Fibroblast of lung (primary cell): ENCODE measurements at places on chromosomes 13 and 19.

- DNase-seq, result no peak
Measured at GRCh38 chr19:8196271-8196927, 12.8 kb upstream of the CERS4 start.

DNA sequence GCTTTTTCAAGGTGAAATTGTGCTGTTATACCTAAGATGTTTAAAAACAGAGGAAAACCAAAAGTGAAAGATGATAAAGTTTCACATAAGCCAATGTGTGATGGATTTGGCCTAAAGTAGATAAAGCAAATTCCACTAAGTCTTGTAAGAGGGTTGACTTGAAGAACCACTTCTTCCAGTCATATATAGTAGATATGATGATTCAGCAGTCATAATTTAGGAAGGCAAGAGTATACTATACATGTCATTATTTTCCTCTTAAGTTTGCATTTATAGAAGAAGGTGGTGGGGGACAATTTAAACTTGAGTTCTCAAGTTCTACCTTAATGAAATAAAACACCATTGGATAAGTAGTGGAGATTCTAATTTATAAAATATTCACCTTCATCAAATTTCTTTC lies 37.3 kb downstream of the PHF11 start:
- DNase-seq, result no peak

GRCh38 chr19:33641261-33641660 lies 19.5 kb downstream of the CHST8 start:
- no peak for DNase-seq

- peak; percentile 83 for DNase-seq
Measured at GRCh38 chr13:98977568-98978265, at the start of gene DOCK9. DOCK9 (minus strand) TSS chr13:98978064; CDS start chr13:98977909, 155 bp downstream.

GRCh38 chr13:39040206-39040605 lies 1.9 kb downstream of the NHLRC3 start:
- no peak for DNase-seq

- no peak for DNase-seq
Measured at GRCh38 chr13:29884671-29885430, 34.4 kb upstream of the UBL3 start.

GRCh38 chr13:114286808-114287207 lies 5.4 kb downstream of the UPF3A start:
- no peak for DNase-seq

DNA sequence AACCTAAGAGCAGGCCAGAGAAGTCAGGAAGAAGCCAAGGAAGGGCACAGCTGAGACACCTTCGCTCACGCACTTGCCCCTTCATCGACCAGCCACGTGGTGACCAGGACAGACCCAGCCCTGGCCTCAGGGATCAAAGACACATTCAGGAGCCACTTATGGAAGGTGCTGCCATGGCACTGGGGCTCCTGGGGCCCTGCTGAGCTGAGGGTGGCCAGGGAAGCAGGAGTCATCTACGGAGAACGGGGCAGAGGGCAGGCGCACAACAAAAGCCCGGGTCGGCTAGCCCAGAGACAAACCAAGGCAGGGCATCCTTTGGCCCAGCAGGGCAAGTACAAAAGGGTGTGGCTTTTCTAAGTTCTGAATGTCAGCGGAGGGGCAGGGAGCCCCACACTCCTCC lies 2.3 kb downstream of the PLPP2 start:
- no peak for DNase-seq

DNA sequence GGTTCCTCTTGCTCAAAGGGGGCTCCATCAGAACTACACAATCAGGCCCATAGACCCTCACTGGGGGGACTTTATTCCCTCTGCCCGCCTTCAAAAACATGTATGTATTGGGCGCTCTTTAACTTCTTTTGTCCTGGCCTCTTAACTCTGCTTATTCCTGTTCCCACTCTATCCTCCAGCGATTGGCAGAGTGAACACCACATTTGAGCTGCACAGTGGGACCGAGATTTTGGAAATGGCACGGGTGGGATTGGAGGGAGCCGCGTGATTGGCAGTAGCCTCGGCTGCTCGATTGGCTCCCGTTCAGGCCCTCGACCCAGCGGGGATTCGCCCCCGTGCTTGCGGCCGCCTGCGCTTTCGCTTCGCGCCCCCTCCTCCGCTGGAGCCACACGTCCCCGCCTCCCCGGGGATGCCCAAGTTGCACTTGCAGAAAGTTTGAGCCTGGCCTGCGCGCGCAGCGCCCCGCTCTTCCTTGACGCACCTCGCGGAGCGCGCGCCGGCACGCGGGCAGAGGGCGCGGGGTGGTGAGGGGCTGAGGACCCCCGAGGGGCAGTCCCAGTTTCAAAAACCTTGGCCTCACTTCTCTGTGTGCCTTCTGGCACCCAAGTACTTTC lies at the start of gene ZIC5:
Gene ZIC5, minus strand, starts transcription at position 192 of the 614 bp plus-strand sequence. Its CDS starts 164 bp downstream, at position 28.
- no peak for DNase-seq

DNA sequence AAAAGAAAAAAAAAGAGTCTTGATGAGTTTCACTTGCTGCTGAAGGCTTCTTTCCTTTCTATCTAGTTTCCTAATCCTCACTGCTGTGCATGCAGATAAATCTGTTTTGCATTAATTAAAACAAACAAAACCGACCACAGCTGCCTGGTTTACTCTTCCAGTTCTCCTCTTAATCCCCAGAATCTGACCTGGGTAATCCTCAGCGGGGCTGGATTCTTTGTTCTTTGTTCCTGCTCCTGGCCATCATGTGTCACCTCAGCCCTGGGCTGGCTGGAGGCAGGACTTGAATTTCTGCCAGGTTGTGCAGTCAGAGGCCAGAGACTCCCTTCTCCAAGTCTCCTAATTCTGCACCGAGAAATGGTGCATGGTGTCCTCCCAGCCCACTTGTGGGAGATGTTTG lies 52.2 kb upstream of the CYP4F8 start:
- DNase-seq, result no peak

DNA sequence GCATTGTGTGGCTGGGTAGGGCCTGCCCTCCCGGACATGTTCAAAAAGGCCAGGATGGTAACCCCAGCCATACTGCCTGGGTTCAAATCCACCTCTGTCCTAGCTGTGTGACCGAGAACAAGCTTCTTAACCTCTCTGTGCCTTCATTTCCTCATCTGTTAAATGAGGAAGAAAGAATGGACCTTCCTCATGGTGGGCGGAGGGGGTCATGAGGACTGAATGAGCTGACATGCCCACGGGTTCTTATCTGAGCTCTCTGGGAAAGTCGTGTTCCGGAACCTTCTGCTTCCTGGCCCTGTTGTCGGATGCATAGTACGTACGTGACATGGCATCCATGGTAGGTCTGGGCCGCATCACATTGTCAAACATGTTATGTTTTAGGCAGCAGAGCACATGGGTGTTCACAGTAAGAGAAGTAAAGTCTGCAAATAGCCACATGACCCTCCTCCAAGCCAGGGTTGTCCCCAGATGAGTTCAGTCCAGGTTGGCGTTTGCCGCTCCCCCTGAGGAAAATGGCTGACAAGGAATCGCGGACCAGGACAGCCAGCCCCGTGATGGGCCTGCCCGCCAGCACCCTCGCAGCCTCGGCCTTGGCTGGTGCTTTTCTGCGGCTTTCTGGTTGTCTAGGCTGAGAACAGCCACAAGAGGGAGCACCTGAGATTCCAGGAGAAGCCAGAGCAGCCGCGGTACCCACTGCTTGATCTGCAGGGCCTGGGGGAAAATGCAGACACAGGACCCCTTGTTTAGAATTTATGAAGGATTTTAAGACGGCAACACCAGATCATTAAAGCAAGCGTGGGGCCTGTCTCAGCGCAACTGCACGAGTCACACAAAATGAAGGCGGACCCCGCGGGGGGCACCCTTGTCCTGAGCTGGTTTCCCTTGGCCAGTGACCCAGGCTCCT lies 2.4 kb upstream of the NTN5 start:
- DNase-seq, result peak; percentile 81

- no peak for DNase-seq
Measured at GRCh38 chr19:33806434-33806881, 9.8 kb downstream of the KCTD15 start.

DNA sequence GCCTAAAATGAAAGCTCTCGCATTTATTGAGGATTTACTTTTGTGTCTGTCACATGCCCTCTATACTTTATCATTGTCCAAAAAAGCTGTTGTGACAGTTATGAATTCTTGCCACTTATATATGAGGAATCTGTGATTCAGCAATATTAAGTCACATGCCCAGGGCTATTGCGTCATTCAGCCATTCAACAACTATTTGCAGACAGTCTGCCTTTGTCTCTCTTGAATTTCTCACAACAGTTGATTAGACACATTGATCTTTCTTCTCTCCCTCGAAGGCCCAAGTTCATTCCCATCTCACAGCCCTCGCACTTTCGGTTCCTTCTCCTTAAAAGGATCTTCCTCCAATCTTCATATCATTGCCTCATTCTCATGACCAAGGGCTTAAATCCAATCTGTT lies 342.6 kb downstream of the MZT1 start:
- DNase-seq, result peak; percentile 60

GRCh38 chr13:96636001-96636709 lies 358.1 kb downstream of the OXGR1 start:
- no peak for DNase-seq

DNA sequence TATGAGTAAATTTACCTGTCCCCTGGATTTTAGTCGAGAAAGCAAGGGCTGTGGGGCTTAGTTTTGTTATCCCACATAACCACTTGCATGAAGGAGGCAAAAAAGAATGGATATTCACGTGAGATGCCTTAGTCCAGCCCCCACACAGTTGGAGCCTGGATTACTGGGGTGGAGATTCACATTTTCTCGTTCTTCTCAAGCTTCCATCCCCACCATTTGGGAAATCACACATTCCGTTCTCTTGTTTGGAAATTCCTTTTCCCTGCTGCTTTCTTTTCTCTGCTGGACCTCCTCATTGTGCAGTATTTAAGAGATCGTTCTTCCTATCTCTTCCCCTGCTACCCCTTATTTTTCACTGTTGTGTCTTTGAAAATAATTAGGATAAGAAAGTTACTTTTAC lies 45.1 kb upstream of the FARP1 start:
- DNase-seq, result no peak

DNA sequence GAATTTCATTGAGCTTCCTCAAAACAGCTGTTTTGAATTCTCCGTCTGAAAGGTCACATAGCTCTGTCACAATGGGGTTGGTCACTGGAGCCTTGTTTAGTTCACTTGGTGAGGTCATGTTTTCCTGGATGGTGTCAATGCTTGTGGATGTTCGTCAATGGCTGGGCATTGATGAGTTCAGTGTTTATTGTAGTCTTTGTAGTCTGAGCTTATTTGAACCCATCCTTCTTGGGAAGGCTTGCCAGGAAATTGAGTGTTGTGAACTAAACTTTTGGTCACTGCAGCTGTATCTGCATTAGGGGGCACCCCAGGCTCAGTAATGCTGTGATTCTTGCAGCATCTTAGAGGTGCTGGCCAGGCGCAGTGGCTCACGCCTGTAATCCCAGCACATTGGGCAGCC lies 22.0 kb downstream of the BLOC1S3 start:
- peak; percentile 30 for DNase-seq

DNA sequence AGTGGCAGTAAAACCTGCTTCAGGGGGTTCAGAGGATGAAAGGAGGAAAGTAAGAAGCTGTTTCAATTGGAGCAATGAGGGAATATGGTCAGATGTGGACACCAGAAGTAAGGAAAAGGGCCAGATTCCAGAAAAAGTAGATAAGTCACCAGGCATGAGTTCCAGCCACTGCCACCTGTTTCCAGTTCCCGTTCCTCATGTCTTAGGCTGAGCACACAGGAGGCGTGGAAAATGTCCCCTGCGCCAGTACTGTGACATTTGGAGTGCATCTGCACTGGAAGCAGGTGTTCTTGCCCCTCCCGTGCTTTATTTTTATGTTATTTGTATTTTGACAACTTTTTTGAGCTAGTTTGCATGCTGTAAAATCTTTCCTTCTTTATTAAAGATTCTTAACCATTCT lies 25.3 kb downstream of the LMO7 start:
- no peak for DNase-seq

GRCh38 chr19:18300930-18301717 lies 19.7 kb upstream of the JUND start:
- DNase-seq, result peak; percentile 74

- no peak for DNase-seq
Measured at GRCh38 chr19:58361900-58362271, 665 bp downstream of the ZNF497 start.
